ENCODE measurements at places on chromosomes 1 and 21. TPM values are rescaled to one million over a fixed set of nuclear protein-coding genes. Genes with fewer than 3 reads are reported as not detected.

Gene FRRS1
- 1.7 TPM for total RNA-seq

Gene FABP3
- total RNA-seq: not detected

Gene TNFRSF1B
- total RNA-seq: 0.58 TPM

Gene EPHB2
- 30.9 TPM for total RNA-seq

Gene ITPKB
- total RNA-seq: 2.3 TPM

Gene LEFTY1
- 1.9 TPM for total RNA-seq

Gene TMPRSS15
- not detected for total RNA-seq

Gene KIAA0040
- 0.92 TPM for total RNA-seq

Gene SLC6A9
- 13.2 TPM for total RNA-seq

Gene PBX1
- 11.9 TPM for total RNA-seq

Gene MAP10
- total RNA-seq: 0.68 TPM

Gene GLIS1
- 0.02 TPM for total RNA-seq

Gene TMCC2
- 1.4 TPM for total RNA-seq

Gene HFM1
- not detected for total RNA-seq

Gene KIAA1614
- total RNA-seq: 1.4 TPM

Gene ADAM30
- total RNA-seq: not detected

Gene SLC35F3
- 5.3 TPM for total RNA-seq

All from A549 treated with AZD2906 at 1 μM for 4 hours (cell line).